ENCODE measurements at places on chromosomes 3 and 15. TPM values are rescaled to one million over a fixed set of nuclear protein-coding genes. Genes with fewer than 3 reads are reported as not detected.

SYNPR gene
- not detected for total RNA-seq

FSTL1 gene
- total RNA-seq = 71.1 TPM

KBTBD8 gene
- total RNA-seq = 0.43 TPM

ANKUB1 gene
- 0.06 TPM for total RNA-seq

RTP4 gene
- not detected for total RNA-seq

TMEM158 gene
- total RNA-seq = 15.3 TPM

FAM43A gene
- 8.9 TPM for total RNA-seq

SNX22 gene
- total RNA-seq = 0.90 TPM

PROS1 gene
- 8.0 TPM for total RNA-seq

ACAA1 gene
- 38.5 TPM for total RNA-seq

PCSK6 gene
- 12.7 TPM for total RNA-seq

THOC7 gene
- total RNA-seq = 58.1 TPM

SLC33A1 gene
- total RNA-seq = 17.4 TPM

FGF7 gene
- total RNA-seq = not detected

OCA2 gene
- total RNA-seq = 0.12 TPM

HACD2 gene
- 41.0 TPM for total RNA-seq

DOCK3 gene
- total RNA-seq = 0.39 TPM

SNX33 gene
- total RNA-seq = 17.1 TPM

COLQ gene
- total RNA-seq = 0.45 TPM

PLCH1 gene
- 0.97 TPM for total RNA-seq

CYP8B1 gene
- total RNA-seq = not detected

SLC24A5 gene
- total RNA-seq = not detected

ACOX2 gene
- 8.4 TPM for total RNA-seq

BFSP2 gene
- not detected for total RNA-seq

COPS2 gene
- 55.3 TPM for total RNA-seq

IP6K1 gene
- 22.7 TPM for total RNA-seq

GPR149 gene
- total RNA-seq = not detected

REC114 gene
- total RNA-seq = not detected

HCLS1 gene
- total RNA-seq = 0.14 TPM

GOLGA6D gene
- 0.03 TPM for total RNA-seq

CLDN18 gene
- not detected for total RNA-seq

RTP1 gene
- not detected for total RNA-seq

CLSTN2 gene
- total RNA-seq = 0.05 TPM

NAA50 gene
- 179 TPM for total RNA-seq

FEM1B gene
- total RNA-seq = 25.2 TPM

PLCB2 gene
- total RNA-seq = 0.70 TPM

ATP8B4 gene
- 0.69 TPM for total RNA-seq

IGF2BP2 gene
- 11.4 TPM for total RNA-seq

ADAMTSL3 gene
- total RNA-seq = 0.53 TPM

GOLGA8G gene
- total RNA-seq = not detected

TM4SF18 gene
- total RNA-seq = 40.4 TPM

GNAT1 gene
- total RNA-seq = not detected

SPCS1 gene
- 167 TPM for total RNA-seq

ECE2 gene
- not detected for total RNA-seq

AHSG gene
- not detected for total RNA-seq

BTLA gene
- not detected for total RNA-seq

CEP152 gene
- total RNA-seq = 4.2 TPM

MYO5C gene
- 5.4 TPM for total RNA-seq

UQCRC1 gene
- 181 TPM for total RNA-seq

Data from A549 treated with CORT108297 at 1 μM for 4 hours (cell line).